T1000 (cell line): ENCODE measurements at places on chromosomes 12 and 14.
A peak's percentile ranks its signal among the peaks of the same experiment; 100 is the strongest.

DNA sequence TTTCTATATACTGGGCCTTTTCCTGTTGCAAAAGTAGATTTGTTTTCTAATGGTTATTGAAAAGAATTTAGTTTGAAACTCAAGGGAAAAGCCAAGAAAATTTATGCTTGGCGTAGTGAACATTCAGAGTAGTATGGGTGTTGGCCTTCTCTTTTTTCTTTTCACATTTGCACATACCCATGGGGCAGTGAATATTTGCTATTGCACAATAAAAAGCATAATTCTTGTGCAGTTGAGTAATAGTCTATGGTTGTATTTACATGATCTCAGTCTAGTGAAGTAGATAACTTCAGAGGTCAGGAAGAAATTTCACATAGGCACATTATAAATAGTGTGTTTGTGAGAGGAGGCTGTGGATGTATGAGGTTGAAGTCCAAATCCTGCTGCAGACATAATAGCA lies 158.1 kb downstream of the FLRT2 start:
- no peak for DNase-seq

DNA sequence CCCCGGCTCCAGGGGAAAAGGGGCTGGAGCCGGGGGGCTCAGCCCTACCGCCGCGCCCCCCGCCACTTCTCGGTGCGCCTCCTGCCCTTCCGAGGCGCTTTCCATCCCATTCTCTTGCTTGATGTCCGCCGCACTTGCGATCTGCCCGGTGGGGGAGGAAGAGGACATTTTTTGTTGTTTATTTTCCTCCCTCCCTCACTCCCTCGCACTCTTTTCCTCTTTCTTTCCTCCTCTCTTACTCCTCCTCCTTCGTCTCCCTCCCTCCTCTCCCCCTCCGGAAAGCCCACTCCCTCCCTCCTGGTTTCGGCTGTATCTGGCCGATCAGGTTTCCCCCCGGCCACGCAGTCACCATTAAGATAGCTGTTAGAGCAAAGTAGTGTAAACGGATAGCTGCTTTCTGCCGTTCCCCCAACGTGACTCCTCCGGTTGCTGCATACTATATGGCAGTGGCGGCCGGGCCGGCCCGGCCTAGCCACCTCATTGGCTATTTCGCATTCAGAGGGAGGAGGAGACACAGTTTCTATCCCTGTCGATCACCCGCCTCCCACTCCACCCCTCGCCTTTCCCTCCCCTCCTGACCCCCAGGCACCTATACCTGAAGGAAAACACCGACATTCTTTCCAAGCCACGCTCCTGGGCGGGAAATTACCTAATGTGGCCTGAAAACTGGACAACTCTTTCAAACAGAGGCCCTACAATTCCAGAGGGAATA lies at the start of gene SIX4:
Gene SIX4 (minus strand): TSS at position 445 of the 712 bp plus-strand sequence. CDS start 277 bp downstream, at position 168.
- peak; percentile 43 for DNase-seq

DNA sequence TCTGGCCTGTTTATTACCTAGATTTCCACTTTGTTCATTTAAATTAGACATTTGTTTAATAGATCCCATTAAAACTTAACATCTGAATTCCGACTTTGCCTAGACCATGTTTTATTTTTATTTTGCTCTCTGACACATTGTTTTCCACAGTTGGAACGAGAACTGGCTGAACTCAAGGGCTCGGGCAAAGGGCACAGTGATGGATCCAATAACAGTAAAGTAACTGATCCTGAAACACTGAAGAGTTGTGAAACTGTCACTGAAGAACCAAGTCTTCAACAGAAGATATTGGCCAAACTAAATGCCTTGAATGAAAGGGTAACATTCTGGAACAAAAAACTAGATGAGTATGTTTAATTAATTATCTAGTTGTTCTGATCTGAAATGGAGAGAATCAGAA lies 39.7 kb downstream of the LRRC9 start:
- no peak for DNase-seq

- DNase-seq: no peak
These were observed 49.3 kb downstream of the C14orf132 start for GRCh38 chr14:96088481-96088880.

- peak; percentile 26 for DNase-seq
These were observed 125.7 kb downstream of the TSPAN9 start for GRCh38 chr12:3202734-3203446.
